ENCODE measurements at places on chromosomes 7 and 10.

GRCh38 chr7:3914051-3914775 lies 613.2 kb downstream of the SDK1 start:
- DNase-seq = no peak

DNA sequence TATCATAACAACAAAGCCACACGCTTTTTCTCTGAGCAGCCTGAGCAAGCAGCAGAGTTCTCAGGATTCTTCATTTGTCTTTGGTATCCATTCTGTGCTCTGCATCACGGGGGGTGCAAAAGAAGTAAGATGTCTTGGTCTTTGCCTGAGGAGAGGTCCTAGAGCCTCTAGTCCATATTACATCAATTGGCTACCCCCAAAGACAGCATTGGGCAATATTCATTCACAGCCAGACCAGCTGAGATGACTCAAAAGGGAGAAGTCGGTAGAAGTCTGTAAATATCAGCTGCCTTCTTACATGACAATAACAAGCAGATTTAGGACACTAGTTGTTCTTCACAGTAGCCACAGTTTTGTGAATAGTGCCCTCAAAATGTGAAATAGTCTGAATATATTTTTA lies 66.6 kb downstream of the FZD1 start:
- no peak for DNase-seq

DNA sequence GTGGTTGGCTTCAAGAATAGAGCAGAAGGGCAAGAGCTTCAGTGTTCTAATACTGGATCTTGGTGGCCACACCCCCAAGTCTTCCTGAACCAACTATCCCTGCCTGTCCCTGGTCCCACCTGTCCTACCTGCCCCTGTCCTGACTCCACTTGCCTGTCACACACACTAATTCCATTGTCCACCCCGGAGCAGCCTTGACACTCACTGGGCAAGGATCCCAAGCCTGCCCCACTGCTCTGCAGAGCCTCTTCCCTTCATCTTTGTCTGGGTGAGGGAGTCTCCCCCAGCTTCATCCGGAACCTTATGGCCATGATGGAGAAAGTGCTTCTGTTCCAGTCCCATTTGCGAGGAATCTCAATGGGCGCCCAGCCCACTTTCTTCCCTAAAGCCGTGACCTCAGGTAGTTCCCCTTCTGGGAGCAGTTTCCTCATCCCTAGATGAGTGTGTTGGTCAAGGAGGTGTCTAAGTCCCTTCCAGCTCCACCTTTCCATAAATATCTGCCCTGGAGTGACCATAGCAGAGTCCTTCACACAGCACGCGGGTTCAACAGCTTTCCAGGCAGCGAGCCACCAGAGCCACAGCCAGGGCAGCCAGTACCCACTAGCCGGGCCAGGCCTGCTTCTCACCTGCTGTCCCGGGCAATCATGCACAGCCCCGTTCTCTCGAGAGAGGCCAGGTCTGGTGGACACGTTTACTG lies 61.5 kb downstream of the VIPR2 start:
- DNase-seq = no peak

GRCh38 chr10:115141254-115141653 lies 48.1 kb downstream of the ATRNL1 start:
- DNase-seq = no peak

- DNase-seq = no peak
Observed at GRCh38 chr10:125661431-125661940, 21.5 kb downstream of the TEX36 start.

DNA sequence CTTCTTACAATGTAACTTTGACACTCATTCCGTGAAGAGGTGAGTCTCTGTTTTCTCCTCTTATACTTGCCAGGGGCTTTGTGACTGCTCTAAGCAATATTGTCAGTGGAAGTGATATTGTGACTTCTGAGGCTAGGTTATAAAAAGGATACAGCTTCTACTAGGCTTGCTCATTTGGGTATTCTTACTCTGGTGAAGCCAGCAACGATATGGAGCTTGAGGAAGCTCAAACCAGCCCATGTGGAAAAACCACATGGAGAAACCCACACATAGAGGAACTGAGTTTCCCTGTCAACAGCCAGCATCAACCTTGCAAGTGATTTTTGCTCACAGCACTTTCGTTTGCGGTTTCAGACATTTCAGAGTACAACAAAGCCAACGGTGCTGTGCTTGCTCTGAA lies 149.6 kb upstream of the SEMA3E start:
- DNase-seq = no peak

GRCh38 chr10:47095848-47096612 lies 184.8 kb downstream of the PTPN20 start:
- no peak for DNase-seq

DNA sequence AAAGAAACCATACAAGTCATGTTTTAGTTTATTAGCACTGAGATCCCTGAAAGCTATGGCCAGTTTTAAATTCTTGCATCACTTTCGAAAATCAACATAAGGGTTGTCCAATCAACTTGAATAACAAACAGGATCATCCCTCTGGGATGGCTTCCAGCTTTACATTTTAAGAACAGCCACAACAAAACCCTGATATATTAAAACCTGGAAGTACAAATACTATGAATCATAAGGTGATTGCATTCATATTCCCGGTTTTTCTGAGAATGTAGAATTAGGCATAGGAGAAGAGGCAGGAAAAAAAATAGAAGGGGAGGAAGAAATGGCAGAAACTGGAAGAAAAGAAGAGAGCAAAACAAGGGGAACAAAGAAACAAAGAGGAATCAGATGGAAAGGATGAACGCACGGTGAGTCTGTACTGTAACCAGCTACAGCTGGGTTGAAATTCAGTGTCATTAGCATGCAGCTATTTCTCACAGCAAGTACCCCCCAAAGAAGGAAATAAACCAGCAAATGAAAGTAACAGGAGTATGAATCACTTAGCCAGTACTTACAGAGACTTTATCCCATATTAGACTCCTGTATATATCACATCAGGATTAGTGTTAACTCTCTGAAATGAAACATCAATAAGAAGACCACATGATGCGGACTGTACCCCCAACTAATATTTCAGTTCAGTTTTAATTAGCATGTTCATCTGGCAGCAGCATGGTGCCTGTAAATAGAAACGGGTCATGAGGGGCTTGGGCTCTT lies 301.3 kb downstream of the RNLS start:
- DNase-seq = no peak

GRCh38 chr7:36191292-36191920 lies 38.4 kb downstream of the EEPD1 start:
- no peak for DNase-seq

DNA sequence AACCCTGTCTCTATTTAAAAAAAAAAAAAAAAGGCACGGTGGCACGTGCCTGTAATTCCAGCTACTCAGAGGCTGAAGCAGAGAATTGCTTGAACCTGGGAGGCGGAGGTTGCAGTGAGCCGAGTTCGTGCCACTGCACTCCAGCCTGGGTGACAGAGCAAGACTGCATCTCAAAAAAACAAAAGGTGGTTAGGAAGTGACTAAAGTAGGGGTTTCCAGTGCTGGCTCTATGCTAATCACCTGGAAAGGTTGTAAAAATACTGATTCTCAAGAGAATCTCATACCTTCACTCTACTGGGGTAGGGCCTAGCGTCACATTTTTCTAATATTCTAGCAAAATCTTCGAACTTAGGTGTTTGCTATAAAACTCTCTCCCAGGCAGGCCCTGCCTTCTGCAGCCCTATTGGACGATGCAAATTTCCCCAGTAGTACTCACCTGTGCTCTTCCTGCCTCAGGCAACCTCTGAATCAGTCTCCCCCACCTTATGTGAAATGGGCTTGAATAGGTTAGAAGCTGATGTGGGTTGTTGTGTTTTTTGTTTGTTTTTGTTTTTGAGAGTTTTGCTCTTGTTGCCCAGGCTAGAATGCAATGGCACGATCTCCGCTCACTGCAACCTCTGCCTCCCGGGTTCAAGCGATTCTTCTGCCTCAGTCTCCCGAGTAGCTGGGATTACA lies 3.5 kb downstream of the ZP3 start:
- DNase-seq = no peak

DNA sequence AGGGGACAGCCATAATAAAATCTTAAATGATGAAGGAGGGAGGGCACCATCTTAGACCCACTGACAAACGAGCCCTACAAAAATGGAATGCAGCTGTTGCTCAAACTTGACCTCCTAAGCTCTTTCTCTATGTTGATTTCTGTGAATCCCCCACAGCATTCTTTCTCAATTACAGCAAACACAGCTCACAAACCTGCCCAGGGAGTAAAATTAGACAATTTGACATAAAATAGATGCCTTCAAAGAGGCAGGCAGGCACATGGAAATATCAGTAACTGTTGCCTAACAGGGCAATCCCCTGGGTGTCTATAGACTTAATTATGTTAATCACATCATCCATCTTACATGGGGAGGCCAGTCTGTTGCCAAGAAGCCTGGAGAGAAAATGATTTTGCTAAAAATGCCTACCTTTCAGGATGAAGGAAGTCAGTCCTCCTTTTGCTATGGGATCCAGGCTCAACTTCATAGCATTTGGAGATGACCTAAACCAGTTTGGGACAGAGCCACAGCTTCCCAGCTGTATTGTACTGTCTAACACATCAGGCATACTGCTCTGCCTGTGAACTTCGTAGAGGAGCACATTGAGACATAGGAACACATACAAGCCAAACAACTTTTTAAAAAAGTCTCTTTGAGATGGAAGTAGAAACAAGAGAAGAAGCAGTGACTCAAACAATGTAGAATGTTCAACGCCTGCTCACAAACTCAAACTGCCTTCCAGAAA lies 1177.4 kb downstream of the SORCS1 start:
- no peak for DNase-seq

DNA sequence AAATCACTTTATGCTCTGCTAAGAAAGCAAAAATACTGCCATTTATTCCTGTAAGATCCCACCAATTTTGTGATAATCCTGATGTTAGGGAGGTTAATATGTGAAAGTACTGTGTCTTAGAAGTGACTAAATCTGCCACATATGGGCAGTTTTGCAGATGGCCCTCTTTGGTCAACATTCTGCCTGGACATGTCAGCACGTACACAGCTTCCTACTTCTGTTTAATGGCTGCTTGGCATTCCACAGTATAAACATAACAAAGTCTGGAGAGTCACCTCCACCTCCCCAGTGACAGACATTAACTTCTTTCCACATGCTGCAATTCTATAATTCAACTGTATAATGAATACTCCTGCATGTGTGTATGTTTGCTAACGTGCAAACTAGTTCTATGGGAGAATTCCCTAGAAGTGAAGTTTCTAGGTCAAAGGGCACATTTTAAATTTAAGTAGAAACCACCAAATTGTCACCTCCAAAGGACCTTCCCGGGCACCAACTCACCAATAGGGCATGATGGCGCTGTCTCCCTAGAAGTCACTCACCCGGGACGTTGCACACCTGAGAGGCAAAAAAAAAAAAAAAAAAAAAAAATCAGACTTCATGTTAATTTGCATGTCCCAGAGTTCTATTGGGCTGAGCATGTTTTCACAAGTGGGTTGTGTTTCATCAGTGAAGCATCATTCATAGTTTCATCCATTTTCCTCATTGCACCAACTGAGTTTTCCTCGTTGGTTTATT lies 38.9 kb downstream of the MKI67 start:
- DNase-seq = no peak

DNA sequence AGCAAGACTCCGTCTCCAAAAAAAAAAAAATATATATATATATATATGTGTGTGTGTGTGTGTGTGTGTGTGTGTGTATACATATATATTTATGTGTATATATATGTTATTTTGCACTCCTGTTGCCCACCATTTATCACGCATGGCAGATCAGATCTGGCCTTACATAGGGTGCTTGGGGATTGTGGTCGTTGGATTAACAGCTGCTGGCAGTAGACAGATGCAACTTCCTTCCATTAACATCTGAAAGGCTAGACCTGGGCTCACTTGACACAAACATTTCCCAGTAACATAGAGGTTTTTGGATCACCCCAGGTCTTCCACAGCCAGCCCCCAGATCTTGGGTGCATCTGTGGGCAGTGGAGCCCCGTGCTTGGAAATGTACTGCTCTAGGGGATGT lies 40.8 kb upstream of the DLD start:
- DNase-seq = no peak
